Vein endothelial cell (primary cell): ENCODE measurements at places on chromosomes 6 and 20. TPM values are rescaled to one million over a fixed set of nuclear protein-coding genes. Genes with fewer than 3 reads are reported as not detected.

COL10A1 gene
- not detected in 2 replicates for total RNA-seq

SMAP1 gene
- 26.6 and 28.4 TPM in 2 replicates for total RNA-seq

KCNQ5 gene
- under 0.01 and 0.10 TPM in 2 replicates for total RNA-seq

TP53INP2 gene
- 6.2 and 8.9 TPM in 2 replicates for total RNA-seq

POPDC3 gene
- total RNA-seq: 1.3 and 3.0 TPM in 2 replicates

TMC2 gene
- not detected in 2 replicates for total RNA-seq

C20orf202 gene
- 0.33 TPM in 1 of 2 replicates, not detected in the other for total RNA-seq

BPIFB4 gene
- not detected in 2 replicates for total RNA-seq

FAM217A gene
- not detected in 2 replicates for total RNA-seq

NAA20 gene
- total RNA-seq: 47.2 and 50.6 TPM in 2 replicates

VSTM2L gene
- 0.29 and 0.33 TPM in 2 replicates for total RNA-seq

C6orf15 gene
- 0.33 TPM in 1 of 2 replicates, not detected in the other for total RNA-seq

CST4 gene
- not detected in 2 replicates for total RNA-seq

ADGRF5 gene
- 80.0 and 246 TPM in 2 replicates for total RNA-seq

ZNF391 gene
- total RNA-seq: under 0.01 and 1.6 TPM in 2 replicates

CALHM5 gene
- 7.2 and 7.8 TPM in 2 replicates for total RNA-seq

SRSF12 gene
- total RNA-seq: 0.29 TPM in 1 of 2 replicates, not detected in the other

NFATC2 gene
- total RNA-seq: 6.9 and 8.2 TPM in 2 replicates

SEMG1 gene
- not detected in 2 replicates for total RNA-seq

PBOV1 gene
- not detected in 2 replicates for total RNA-seq

PPIL6 gene
- 0.33 and 0.57 TPM in 2 replicates for total RNA-seq

MAFB gene
- 5.9 and 12.1 TPM in 2 replicates for total RNA-seq

EYA4 gene
- 0.38 and 0.98 TPM in 2 replicates for total RNA-seq

PHACTR2 gene
- 243 and 313 TPM in 2 replicates for total RNA-seq

NR2E1 gene
- total RNA-seq: not detected in 2 replicates

PERP gene
- total RNA-seq: 31.6 and 34.9 TPM in 2 replicates

MATN4 gene
- 0.33 TPM in 1 of 2 replicates, not detected in the other for total RNA-seq

RHAG gene
- total RNA-seq: not detected in 2 replicates

PEX3 gene
- total RNA-seq: 14.0 and 15.9 TPM in 2 replicates

KIAA1755 gene
- under 0.01 and 0.19 TPM in 2 replicates for total RNA-seq

ZNF292 gene
- total RNA-seq: 28.1 and 35.9 TPM in 2 replicates

EFCAB8 gene
- under 0.01 TPM in 2 replicates for total RNA-seq

TP53TG5 gene
- not detected in 2 replicates for total RNA-seq

KCNG1 gene
- 2.0 and 2.5 TPM in 2 replicates for total RNA-seq

SLC22A3 gene
- not detected in 2 replicates for total RNA-seq

RIPPLY2 gene
- total RNA-seq: not detected in 2 replicates

SLC17A3 gene
- total RNA-seq: not detected in 2 replicates

ADGRG6 gene
- 48.7 and 63.7 TPM in 2 replicates for total RNA-seq

SPTLC3 gene
- 0.65 and 0.96 TPM in 2 replicates for total RNA-seq

ACSS1 gene
- total RNA-seq: 6.5 and 8.5 TPM in 2 replicates

TLDC2 gene
- total RNA-seq: not detected in 2 replicates

SDC4 gene
- 36.8 and 59.1 TPM in 2 replicates for total RNA-seq

CCDC28A gene
- total RNA-seq: 8.6 and 8.8 TPM in 2 replicates

CDH4 gene
- total RNA-seq: 0.10 and 1.6 TPM in 2 replicates

ID4 gene
- not detected in 2 replicates for total RNA-seq

SASH1 gene
- 105 and 116 TPM in 2 replicates for total RNA-seq

ENPP4 gene
- 6.2 and 8.0 TPM in 2 replicates for total RNA-seq
